CD4-positive, alpha-beta memory T cell (primary cell): ENCODE measurements at places on chromosomes 7 and 10. TPM values are rescaled to one million over a fixed set of nuclear protein-coding genes. Genes with fewer than 3 reads are reported as not detected.

ADCYAP1R1 gene
- total RNA-seq: not detected

VSTM4 gene
- total RNA-seq: not detected

CTAGE4 gene
- 5.4 TPM for total RNA-seq

DNA sequence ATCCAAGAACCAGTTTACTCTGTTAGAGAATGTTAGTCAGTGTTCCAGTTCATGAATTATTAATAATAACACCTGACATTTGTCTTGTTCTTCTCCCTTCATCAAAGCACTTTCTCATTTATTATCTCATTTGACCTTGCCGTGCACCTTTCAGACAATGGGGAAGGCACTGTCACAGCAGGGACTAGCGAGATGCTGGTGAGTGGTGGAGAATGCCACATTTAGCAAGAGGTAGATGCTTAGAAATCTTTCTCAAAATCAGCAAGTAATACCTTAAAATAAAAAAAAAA is 34.2 kb upstream of the XRCC2 start:
- no peak overlapping the region for H3K4me3 ChIP-seq
- no peaks in the 10 kb centered on the region for H3K27me3 ChIP-seq
- no peak overlapping the region for H3K27ac ChIP-seq
- no peak for DNase-seq
- H3K4me1 ChIP-seq: no peaks in the 10 kb centered on the region

- no peaks in the 10 kb centered on the region for H3K27me3 ChIP-seq
- no peaks in the 10 kb centered on the region for H3K36me3 ChIP-seq
- H3K27ac ChIP-seq: no peak overlapping the region
- no peak for DNase-seq
Observed at GRCh38 chr10:110632591-110633215, 11.4 kb upstream of the RBM20 start.

DNA sequence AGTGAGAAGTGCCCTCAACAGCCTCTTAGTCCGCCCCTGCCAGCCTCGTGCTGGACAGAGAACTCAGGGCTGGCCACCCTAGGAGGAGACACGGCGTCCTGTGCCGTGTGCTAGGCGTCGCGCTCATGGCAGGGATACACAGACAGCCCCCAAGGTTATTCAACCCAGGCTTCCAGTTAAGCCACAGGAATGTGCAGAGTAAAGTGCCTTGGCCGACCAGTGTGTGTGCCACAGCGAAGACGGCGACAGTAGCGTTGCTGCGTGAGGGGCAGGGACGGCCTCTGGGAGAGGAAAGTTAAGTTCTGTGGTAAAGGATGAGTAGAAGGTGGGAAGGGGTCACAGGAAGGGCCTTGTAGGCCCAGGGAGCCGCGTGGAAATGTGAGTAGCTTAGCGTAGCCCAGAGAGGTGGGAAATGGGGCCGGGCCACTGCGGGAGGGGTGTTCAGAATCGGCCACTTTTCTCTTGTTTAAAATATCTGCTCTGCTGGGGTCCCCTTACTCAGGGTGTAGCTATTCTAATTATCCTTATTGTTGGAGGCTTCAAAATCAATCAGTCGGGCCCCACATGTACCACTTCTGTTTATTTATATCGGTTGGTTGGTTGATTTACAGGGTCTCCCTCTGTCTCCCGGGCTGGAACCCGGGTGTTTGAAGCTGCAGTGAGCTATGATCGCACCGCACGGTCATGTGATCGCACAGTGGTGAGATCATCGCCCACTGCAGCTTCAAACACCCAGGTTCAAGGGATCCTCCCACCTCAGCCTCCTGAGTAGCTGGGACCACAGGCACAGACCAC is 24.5 kb downstream of the TMEM120A start:
- H3K4me3 ChIP-seq: no peak overlapping the region
- H3K4me1 ChIP-seq: no peaks in the 10 kb centered on the region
- no peaks in the 10 kb centered on the region for H3K27me3 ChIP-seq
- H3K36me3 ChIP-seq: no peaks in the 10 kb centered on the region

DNA sequence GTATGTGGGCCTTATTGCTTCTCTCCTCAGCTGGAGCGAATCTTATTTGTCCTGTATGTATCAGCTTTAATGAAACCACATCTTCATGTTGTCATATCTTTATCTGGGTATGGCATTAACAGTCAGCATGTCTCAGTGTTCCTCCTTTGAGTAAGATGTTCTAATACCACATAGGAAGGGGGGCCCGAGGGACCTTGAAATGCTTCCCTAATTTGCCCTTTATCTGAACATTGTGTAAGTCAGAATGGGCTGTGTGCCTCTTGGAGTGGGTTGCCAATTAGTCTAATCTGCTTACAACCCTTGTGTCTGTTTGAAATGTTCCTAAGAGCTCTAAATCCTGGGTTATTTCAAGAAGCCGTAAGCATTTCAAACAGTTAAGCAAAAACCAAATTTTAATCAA is 623.8 kb downstream of the SUGCT start:
- DNase-seq: no peak
- no peaks in the 10 kb centered on the region for H3K36me3 ChIP-seq
- no peaks in the 10 kb centered on the region for H3K27me3 ChIP-seq

DNA sequence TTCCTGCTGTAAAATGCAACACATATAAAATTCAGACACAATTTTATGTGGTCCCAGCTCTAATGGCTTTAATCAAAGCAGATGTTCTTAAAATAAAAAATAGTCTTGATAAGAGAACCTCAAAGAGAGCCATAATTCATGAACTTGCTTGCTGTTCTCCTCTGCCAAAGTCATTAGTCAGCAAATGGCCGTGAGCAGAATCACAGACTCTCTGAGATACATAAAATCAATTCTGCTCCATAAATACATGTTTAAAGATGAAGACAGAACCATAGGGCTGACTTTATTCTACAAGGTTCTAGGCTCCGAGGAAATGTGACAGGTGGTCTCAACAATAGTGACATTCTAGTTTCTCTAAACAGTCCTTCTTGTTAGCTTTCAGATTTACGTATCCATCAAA is 29.8 kb downstream of the HSPA12A start:
- H3K27me3 ChIP-seq: peaks cover 4% of the 10 kb centered on the region
- H3K4me3 ChIP-seq: no peak overlapping the region
- no peaks in the 10 kb centered on the region for H3K36me3 ChIP-seq

GRCh38 chr7:134422638-134423037 is 36.3 kb downstream of the AKR1B1 start:
- H3K4me1 ChIP-seq: no peaks in the 10 kb centered on the region
- DNase-seq: no peak
- no peak overlapping the region for H3K4me3 ChIP-seq
- H3K36me3 ChIP-seq: no peaks in the 10 kb centered on the region

DNA sequence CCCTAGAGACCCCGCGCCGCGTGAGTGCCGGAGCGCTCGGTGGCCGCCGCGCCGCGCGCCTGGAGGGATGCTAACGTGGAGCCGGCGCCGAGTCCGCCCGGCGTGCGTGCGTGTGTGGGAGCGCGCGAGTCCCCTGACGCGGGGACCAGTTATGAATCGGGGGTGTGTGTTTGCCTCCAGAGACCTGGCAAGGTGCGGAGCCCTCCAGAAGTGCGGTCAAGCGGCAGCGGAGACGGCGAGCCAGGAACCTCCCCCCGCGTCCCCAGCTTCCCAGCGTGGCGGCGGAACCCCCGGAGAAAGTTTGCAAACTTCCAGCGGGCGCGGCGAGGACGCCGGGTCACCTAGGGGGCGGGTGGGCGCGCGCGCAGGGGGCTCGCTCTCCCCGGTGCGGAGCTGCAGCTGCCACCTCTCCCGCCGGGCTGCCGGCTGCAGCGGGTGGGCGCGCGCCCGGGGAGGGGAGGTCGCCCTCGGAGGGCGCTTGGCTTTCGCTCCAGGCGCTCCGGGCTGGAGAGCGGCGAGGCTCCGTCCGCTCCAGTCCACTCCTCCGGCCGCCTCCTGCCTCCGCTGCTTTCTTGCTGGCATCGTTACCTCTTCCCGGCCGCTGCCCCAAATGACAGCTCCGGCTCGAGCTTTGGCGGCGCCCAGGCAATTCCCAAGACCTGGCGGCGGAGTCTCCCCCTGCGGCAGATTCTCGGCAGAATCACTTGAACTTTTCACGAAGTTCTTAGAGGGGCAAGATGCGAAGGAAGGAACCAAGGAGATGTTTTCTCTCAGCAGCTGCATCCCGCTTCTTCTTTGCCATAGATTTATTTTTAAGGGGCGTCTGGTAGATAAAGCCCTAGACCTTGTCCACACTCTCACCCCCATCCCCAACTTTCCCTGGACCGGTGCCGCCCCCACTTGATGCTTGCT is 2.3 kb upstream of the CREB5 start:
- peaks cover 18% of the 10 kb centered on the region for H3K4me1 ChIP-seq
- H3K36me3 ChIP-seq: no peaks in the 10 kb centered on the region
- H3K27ac ChIP-seq: no peak overlapping the region
- peaks cover 18% of the 10 kb centered on the region for H3K27me3 ChIP-seq
- no peak overlapping the region for H3K4me3 ChIP-seq
- DNase-seq: no peak

GRCh38 chr10:6162589-6163356 is 40.0 kb upstream of the PFKFB3 start:
- H3K4me1 ChIP-seq: peaks cover 47% of the 10 kb centered on the region
- peak overlapping the region; percentile 89 for H3K27ac ChIP-seq
- H3K27me3 ChIP-seq: no peaks in the 10 kb centered on the region
- H3K36me3 ChIP-seq: no peaks in the 10 kb centered on the region

DNA sequence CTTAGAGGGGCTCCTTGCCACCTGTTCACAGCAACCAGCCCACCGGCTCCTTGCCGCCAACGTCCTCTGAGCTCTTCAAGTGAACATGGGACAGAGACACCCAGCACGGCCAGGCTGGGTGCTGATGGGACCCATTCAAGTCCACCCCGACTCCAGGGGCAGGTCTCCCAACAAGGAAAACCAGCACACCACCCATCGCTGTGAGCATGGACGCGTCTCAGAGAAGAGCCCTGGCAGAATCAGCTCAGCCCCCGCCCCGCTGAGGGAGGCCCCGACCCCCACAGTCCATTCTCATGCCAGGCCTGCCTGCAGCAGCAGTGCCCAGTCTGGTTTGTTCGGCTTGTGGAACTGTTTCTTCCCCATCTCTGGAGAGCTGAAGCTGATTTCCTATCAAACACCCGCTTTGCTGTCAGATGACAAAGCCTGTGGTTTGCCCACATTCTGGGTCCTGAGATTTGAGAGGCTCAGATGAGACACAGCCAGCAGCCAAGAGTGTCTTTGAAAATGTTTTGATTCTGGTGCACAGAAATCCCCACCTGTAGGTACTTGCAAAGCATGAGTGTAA is 216.6 kb downstream of the ZMYND11 start:
- H3K4me3 ChIP-seq: no peak overlapping the region
- no peak for DNase-seq
- H3K27me3 ChIP-seq: no peaks in the 10 kb centered on the region
- peaks cover 6% of the 10 kb centered on the region for H3K4me1 ChIP-seq
- no peak overlapping the region for H3K27ac ChIP-seq

DNA sequence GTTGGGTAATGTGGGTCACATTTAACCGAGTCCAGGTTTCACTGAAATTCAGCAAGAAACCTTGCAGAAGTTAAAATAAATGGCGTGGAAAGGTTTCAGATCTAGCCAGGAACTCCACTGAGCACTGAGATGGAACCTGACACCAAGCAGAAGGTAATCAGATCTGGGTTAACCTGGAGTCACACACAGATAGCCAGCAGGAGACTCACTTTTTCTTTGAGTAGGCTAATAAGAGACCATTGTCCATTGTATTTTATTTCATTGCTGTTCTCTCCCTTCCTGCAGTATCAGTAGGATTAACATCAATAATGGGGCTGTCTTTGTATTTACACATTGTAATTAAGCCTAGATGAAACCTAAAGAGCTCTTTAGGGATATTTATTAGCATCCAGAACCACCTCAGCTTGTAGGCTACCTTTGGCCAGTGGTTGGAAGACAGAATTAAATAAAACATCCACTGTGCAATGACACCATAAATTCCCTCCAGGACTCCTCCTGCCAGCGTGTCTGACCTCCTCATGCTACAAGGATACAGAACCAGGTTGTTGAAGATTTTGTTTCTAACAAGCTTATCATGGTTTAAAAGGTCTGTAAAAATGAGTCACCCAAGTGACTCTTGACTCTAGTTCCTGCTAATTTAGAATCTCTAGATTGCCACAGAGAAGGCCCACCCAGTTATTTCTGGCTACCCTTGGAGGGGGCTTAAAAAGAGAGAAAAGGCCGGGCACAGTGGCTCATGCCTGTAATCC is 151.1 kb downstream of the SORCS1 start:
- no peak for DNase-seq
- H3K27ac ChIP-seq: no peak overlapping the region
- no peak overlapping the region for H3K4me3 ChIP-seq
- H3K36me3 ChIP-seq: no peaks in the 10 kb centered on the region

- no peak overlapping the region for H3K4me3 ChIP-seq
- H3K27ac ChIP-seq: no peak overlapping the region
- H3K36me3 ChIP-seq: no peaks in the 10 kb centered on the region
- H3K4me1 ChIP-seq: peaks cover 10% of the 10 kb centered on the region
- H3K27me3 ChIP-seq: no peaks in the 10 kb centered on the region
- no peak for DNase-seq
Observed at GRCh38 chr10:126475074-126475691, 86.9 kb upstream of the ADAM12 start.

DNA sequence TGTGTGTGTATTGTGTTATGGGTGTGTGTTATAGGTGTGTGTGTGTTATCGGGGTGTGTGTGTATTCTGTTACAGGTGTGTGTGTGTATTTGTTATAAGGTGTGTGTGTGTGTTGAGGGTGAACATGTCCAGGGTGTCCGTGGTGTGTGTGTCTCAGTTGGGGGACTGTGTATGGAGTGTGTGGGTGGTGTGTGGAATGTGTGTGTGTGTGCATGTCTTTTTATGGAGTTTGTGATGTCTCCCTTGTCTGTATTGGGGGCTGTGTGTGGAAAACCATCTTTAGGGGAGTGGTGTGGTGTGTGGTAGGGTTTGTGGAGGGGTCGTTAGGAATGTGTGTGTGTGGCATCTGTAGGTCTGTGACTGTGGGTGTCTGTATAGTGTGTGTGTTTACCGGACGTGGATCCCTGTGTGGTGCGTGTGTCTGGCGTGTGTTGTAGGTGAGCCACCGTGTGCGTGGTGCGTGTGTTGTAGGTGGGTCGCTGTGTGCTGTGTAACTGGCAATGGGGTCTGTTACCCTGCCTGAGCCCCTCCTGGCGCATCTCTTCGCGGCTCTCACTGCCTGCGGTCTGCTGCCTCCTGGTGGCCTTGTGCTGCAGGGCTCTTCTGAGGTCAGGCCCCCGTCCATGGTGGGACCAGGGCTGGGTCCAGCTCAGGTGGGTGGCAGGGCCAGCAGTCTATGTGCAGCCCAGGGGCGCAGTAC is 61.7 kb downstream of the PALD1 start:
- DNase-seq: peak; percentile 10
- no peaks in the 10 kb centered on the region for H3K36me3 ChIP-seq
- no peak overlapping the region for H3K4me3 ChIP-seq
